ENCODE measurements at places on chromosomes 6 and 20. TPM values are rescaled to one million over a fixed set of nuclear protein-coding genes. Genes with fewer than 3 reads are reported as not detected.

PDE7B gene
- 5.1 TPM for total RNA-seq

TMEM14A gene
- 37.3 TPM for total RNA-seq

CST5 gene
- total RNA-seq: 0.79 TPM

FBXO5 gene
- 10.7 TPM for total RNA-seq

CTNNBL1 gene
- total RNA-seq: 60.0 TPM

RSPH9 gene
- total RNA-seq: 0.14 TPM

TRIM40 gene
- not detected for total RNA-seq

ADGRF1 gene
- 36.0 TPM for total RNA-seq

MAFB gene
- 104 TPM for total RNA-seq

CFB gene
- total RNA-seq: 13.6 TPM

KIF25 gene
- not detected for total RNA-seq

- H3K27ac ChIP-seq: no peak overlapping the region
- no peak overlapping the region for H3K4me3 ChIP-seq
- no peak for DNase-seq
- peaks cover 33% of the 10 kb centered on the region for H3K4me1 ChIP-seq
- H3K27me3 ChIP-seq: no peaks in the 10 kb centered on the region
These were observed 217.1 kb upstream of the MARCKS start for GRCh38 chr6:113640051-113640450.

DNA sequence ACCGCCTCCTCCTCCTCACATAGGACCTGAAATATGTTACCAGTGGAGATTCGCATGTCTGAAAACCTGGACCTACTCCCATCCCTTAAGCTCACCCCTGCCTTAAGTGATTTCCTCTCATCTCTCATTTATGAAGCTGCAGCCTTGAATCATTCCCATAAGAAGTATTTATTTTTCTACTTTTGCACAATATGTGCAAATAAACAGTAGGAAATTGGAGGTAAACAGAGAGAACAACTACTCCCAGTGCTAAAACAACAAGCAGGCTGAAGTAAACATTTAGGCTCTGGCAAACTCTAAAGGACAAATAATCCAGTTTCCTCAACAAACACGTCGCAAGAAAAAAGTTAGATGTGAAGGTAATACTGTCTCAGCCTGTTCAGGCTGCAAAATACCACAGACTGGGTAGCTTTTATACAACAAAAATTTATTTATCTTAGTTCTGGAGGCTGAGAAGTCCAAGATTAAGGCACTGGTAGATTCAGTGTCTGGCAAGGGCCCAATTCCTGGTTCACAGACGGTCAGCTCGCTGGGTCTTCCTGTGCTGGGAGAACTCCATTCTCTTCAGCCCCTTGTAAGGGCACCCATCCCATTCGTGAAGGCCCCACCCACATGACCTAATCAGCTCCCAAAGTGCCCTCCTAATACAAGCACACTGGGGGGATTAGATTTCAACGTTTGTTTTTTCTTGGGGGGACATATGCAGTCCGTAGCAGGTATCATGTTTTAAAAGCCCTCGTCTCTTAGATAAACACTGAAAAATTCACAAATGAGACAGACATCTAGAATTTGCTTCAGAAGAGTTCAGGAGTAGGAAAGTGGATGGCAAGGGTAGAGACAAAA lies 15.6 kb downstream of the SPATA2 start:
- no peaks in the 10 kb centered on the region for H3K27me3 ChIP-seq

- H3K36me3 ChIP-seq: no peaks in the 10 kb centered on the region
- H3K4me1 ChIP-seq: peaks cover 32% of the 10 kb centered on the region
- H3K4me3 ChIP-seq: no peak overlapping the region
- no peak overlapping the region for H3K27ac ChIP-seq
- no peak for DNase-seq
- no peaks in the 10 kb centered on the region for H3K27me3 ChIP-seq
These were observed 501.0 kb upstream of the MARCKS start for GRCh38 chr6:113356139-113356538.

GRCh38 chr20:11193241-11193640 lies 519.4 kb upstream of the JAG1 start:
- no peaks in the 10 kb centered on the region for H3K36me3 ChIP-seq
- H3K4me1 ChIP-seq: peaks cover 22% of the 10 kb centered on the region
- no peak overlapping the region for H3K27ac ChIP-seq
- no peak for DNase-seq
- no peak overlapping the region for H3K4me3 ChIP-seq
- peaks cover 8% of the 10 kb centered on the region for H3K27me3 ChIP-seq

DNA sequence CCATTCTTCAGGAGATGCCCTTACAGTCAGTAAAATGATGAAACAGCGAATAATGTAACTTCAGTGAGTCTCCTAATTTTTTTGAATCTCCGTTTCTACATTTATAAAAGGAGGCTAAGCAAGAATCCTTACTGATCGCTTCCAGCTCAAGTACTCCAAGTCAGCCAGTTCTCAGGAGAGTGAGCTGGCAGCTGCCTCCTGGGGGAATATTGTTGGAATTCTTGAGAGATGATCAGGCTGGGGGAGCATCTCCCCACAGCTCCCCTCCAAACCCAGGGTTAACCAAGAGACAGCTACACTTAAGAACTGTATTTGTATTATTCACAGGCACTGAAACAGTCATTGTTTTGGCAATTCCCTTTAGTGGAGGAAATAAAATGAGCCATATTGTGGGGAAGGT lies 89.1 kb upstream of the PCSK2 start:
- peaks cover 5% of the 10 kb centered on the region for H3K27me3 ChIP-seq
- no peaks in the 10 kb centered on the region for H3K36me3 ChIP-seq
- DNase-seq: no peak
- H3K4me3 ChIP-seq: no peak overlapping the region
- H3K27ac ChIP-seq: no peak overlapping the region

DNA sequence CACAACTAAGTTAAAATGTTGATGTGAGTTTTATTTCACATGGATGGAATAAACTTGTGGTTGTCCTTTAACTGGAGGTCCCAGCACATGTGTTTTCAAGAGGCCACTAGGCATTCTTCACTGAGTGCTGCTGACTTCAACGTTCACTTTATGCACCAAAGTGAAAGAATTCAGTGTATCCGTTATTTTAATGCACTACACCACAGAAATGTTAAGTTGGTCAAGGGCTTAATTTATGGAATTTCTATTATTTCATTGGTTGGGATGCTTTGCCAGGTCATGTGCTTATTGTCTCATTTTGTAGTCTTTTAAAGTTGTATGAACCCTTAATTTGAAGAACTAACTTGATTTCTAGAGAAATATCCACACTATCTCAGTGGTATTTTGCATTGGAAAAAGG lies 106.4 kb downstream of the PPP1R14C start:
- no peaks in the 10 kb centered on the region for H3K27me3 ChIP-seq
- no peak overlapping the region for H3K4me3 ChIP-seq
- DNase-seq: no peak
- peaks cover 26% of the 10 kb centered on the region for H3K4me1 ChIP-seq
- H3K27ac ChIP-seq: no peak overlapping the region

DNA sequence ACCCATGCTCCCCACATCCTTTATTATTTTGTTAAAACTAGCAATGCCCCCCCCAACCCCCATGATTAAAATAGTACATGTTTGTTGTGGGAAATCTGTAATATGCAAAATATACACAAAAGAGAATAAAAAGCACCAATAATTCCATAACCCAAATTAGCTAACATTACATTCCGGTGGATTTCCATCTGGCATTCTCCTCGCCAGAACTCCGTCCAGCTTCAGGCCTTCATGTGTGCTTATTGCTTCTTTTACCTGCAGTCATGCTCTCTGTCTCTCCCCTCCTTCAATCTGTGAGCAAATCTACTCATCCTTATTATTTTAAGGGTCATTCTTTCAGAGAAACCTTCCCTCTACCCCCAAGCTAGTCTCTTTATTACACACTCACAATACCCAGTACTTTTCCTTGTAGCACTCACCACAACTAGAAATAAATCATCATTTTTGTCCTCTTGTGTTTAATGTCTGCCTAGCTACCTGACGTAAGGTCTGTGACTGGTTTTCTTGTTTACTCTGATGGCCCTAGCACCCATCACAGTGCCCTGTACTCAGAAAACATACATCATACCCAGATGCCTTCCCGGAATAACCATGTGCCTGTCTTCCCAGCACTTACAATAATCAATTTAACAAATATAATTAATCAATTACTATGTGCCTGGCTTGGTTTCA lies 25.6 kb upstream of the IER3 start:
- H3K27ac ChIP-seq: peak overlapping the region; percentile 88
- H3K27me3 ChIP-seq: no peaks in the 10 kb centered on the region
- no peak for DNase-seq
- peaks cover 47% of the 10 kb centered on the region for H3K4me1 ChIP-seq
- peak overlapping the region; percentile 61 for H3K4me3 ChIP-seq

DNA sequence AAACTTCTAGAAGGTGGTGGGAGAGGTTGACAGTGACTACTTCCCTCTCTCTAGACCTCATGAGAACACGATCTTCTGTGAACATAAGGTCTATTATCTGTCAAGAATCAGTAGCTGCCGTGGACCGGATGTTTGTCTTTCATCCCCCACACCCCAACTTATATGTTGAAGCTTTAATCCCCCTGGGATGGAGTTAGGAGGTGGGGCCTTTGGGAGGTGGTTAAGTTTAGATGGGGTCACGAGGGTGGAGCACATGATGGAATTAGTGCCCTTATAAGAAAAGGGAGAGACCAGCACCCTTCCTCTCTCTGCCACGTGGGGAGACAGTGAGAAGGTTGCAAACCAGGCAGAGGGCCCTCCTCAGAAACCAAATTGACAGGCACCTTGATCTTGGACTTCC lies 409.1 kb downstream of the QKI start:
- H3K36me3 ChIP-seq: no peaks in the 10 kb centered on the region
- peaks cover 8% of the 10 kb centered on the region for H3K4me1 ChIP-seq
- no peak overlapping the region for H3K4me3 ChIP-seq
- H3K27me3 ChIP-seq: peaks cover 23% of the 10 kb centered on the region

- H3K4me1 ChIP-seq: peaks cover 33% of the 10 kb centered on the region
- H3K36me3 ChIP-seq: peaks cover 11% of the 10 kb centered on the region
- peak within 1 kb of the TSS; percentile 75 for H3K27ac ChIP-seq
- DNase-seq: no peak
- peaks cover 17% of the 10 kb centered on the region for H3K27me3 ChIP-seq
These were observed at the start of gene AKAP12 for GRCh38 chr6:151239603-151240035. AKAP12 (plus strand) TSS chr6:151239967; CDS start chr6:151240563, 596 bp downstream.

DNA sequence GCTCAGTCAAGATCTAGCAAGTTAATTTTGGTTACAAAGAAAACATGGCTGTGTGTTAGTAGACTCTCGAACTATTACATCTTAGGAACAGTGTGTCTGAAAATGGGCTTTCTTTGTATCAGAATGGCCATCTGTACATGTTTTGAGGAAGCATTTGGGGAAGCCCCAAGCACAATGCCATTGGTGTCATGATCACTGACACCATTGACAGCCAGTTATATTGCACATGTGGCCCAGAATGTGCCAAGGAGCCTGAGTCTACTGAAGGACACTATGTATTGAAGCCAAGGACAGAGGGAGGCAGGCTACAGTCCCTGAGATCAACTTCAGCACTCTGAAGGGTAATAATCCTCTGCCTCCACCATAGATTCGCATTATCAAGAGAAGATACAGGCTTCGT lies 12.6 kb upstream of the FAM50B start:
- H3K36me3 ChIP-seq: no peaks in the 10 kb centered on the region
- no peak overlapping the region for H3K4me3 ChIP-seq
- peaks cover 13% of the 10 kb centered on the region for H3K4me1 ChIP-seq
- DNase-seq: no peak
- H3K27me3 ChIP-seq: no peaks in the 10 kb centered on the region

DNA sequence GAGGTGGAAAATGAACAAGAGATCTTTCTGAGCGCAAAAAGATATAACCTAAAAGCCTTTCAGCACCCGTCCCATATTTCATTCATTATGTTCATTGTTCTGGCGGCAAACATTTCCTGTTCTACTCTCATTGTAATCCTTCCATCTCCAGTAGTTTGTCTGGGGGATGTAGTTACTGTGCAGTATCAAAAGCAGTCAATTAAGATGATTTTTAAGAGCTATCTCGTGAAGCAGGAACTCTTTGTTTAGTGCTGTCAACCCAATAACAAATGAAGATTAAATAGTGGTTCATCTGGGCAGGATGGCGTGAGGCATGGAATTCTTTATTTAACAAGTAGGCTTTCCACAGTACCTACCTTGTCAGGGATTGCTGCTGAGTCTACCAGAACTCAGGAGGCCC lies 876.7 kb downstream of the HACE1 start:
- peaks cover 7% of the 10 kb centered on the region for H3K4me1 ChIP-seq
- no peaks in the 10 kb centered on the region for H3K36me3 ChIP-seq
- H3K27ac ChIP-seq: no peak overlapping the region

DNA sequence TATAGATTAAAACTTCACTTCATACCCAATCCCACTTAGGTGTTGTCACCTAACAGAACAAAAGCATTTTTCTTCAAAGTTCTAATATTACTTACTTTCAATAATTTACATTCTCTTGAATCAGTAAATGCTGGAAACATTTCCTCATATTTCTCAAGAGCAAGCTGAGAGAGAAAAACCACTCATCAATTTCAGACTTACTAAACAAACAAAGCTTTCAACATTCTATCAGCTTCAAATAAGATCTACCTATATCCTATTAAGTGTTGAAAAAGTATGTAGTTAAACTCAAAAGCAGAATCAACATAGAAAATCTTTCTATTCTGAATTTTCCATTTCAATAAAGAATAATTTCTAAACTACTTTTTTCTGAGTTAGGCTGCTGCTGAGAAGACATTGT lies 17.8 kb downstream of the GZF1 start:
- peaks cover 46% of the 10 kb centered on the region for H3K36me3 ChIP-seq
- DNase-seq: no peak
- no peaks in the 10 kb centered on the region for H3K27me3 ChIP-seq
- no peaks in the 10 kb centered on the region for H3K4me1 ChIP-seq
- H3K27ac ChIP-seq: no peak overlapping the region

DNA sequence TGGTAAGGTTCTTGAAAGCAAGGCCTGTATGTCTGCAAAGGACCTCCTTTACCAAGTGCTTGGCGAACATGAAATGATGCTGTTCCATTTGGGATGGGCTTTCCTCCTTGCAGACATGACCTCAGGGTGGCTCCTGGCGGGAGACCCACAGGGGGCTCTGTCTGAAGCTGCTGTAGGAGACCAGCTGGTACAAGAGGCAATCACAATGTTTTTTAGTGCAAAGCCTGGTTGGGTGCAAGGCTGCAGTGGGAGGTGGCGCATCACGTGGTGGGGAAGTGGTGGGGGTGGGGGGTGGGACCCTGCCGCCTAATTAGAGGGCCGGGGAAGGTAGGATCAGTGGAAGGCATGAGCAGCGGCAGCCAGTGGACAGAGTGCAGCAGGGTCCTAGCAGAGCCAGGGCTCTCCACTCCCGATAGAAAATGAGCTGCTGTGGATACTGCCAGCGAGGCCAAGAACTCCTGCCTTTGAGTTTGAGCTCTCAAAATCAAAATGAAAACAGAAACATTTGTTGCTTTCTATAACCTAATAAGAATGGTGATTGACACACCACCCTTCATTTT lies 9.1 kb upstream of the ARMC2 start:
- H3K4me3 ChIP-seq: no peak overlapping the region
- peaks cover 21% of the 10 kb centered on the region for H3K27me3 ChIP-seq
- peaks cover 15% of the 10 kb centered on the region for H3K4me1 ChIP-seq

- no peak overlapping the region for H3K4me3 ChIP-seq
- no peaks in the 10 kb centered on the region for H3K36me3 ChIP-seq
- DNase-seq: no peak
These were observed 10.2 kb downstream of the KCNQ2 start for GRCh38 chr20:63462244-63462643.

GRCh38 chr20:1362484-1362883 lies 30.4 kb downstream of the FKBP1A start:
- H3K4me3 ChIP-seq: no peak overlapping the region
- H3K4me1 ChIP-seq: no peaks in the 10 kb centered on the region
- H3K27me3 ChIP-seq: no peaks in the 10 kb centered on the region
- DNase-seq: no peak
- no peak overlapping the region for H3K27ac ChIP-seq

GRCh38 chr6:132733283-132733682 lies 19.4 kb upstream of the VNN1 start:
- DNase-seq: no peak
- no peaks in the 10 kb centered on the region for H3K36me3 ChIP-seq
- no peaks in the 10 kb centered on the region for H3K4me1 ChIP-seq
- H3K27me3 ChIP-seq: no peaks in the 10 kb centered on the region
